Kidney capillary endothelial cell (primary cell): ENCODE measurements at places on chromosomes 1 and 21.

DNA sequence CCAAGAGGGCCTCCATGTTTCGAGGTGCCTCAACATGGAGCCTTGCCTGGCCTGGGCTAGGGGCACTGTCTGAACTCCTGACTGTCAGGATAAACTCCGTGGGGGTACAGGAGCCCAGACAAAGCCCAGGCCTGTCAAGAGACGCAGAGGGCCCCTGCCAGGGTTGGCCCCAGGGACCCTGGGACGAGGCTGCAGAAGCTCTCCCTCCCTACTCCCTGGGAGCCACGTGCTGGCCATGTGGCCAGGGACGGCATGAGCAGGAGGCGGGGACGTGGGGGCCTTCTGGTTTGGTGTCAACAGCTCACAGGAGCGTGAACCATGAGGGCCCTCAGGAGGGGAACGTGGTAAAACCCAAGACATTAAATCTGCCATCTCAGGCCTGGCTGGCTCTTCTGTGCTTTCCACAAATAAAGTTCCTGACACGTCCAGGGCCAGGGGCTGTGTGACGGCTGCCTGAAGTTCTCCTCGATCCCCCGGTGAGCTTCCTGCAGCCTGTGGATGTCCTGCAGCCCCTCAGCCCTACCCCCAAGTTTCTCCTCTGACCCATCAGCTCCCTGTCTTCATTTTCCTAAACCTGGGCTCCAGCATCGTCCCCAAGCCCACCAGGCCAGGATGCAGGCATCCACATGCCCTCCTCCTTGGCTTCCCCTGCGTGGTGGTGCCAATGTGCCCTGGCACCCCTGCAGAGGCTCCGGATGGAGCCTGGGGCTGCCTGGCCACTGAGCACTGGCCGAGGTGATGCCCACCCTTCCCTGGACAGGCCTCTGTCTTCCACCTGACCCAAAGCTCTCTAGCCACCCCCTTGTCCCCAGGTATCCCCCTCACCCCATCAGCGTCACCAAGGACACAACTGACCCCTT is 12.8 kb upstream of the LRRC3 start:
- DNase-seq, result no peak

- no peak for DNase-seq
Measured at GRCh38 chr1:221076391-221076811, 197.2 kb downstream of the HLX start.

- DNase-seq, result no peak
Measured at GRCh38 chr1:193543259-193543658, 356.8 kb upstream of the B3GALT2 start.

GRCh38 chr21:14321042-14321441 is 61.9 kb downstream of the HSPA13 start:
- no peak for DNase-seq
